ENCODE measurements at places on chromosomes 1 and 21.

- H3K4me3 ChIP-seq = no peak overlapping the region
- H3K36me3 ChIP-seq = no peaks in the 10 kb centered on the region
- H3K27ac ChIP-seq = no peak overlapping the region
- no peaks in the 10 kb centered on the region for H3K4me1 ChIP-seq
These were observed 133.7 kb upstream of the COA6 start for GRCh38 chr1:234239515-234239914.

DNA sequence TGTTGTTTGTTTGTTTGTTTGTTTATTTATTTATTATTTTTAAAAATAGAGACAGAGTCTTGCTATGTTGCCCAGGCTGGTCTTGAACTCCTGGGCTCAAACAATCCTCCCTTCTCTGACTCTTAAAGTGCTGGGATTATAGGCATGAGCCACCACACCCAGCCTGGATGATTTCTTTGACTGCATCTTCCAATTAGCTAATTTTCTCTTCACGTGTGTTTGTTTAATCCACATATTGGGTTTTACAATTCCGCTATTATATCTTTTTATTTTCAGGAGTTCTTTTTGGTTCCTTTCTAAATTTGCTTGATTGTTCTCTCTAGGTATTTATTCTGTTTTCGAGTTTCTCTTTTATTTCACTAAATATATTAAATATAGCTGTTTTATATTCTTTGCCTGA is 19.8 kb downstream of the SH3BGR start:
- H3K36me3 ChIP-seq = no peaks in the 10 kb centered on the region
- no peaks in the 10 kb centered on the region for H3K27me3 ChIP-seq
- no peaks in the 10 kb centered on the region for H3K4me1 ChIP-seq
- H3K4me3 ChIP-seq = no peak overlapping the region
- H3K27ac ChIP-seq = no peak overlapping the region

- H3K27me3 ChIP-seq = no peaks in the 10 kb centered on the region
- no peaks in the 10 kb centered on the region for H3K36me3 ChIP-seq
- no peak overlapping the region for H3K4me3 ChIP-seq
- no peaks in the 10 kb centered on the region for H3K4me1 ChIP-seq
- no peak overlapping the region for H3K27ac ChIP-seq
- no peak for DNase-seq
These were observed 33.5 kb upstream of the CLDN14 start for GRCh38 chr21:36513430-36513829.

GRCh38 chr1:241918879-241919278 is 38.7 kb upstream of the BECN2 start:
- no peaks in the 10 kb centered on the region for H3K36me3 ChIP-seq
- H3K27ac ChIP-seq = no peak overlapping the region
- no peaks in the 10 kb centered on the region for H3K27me3 ChIP-seq
- no peaks in the 10 kb centered on the region for H3K4me1 ChIP-seq

DNA sequence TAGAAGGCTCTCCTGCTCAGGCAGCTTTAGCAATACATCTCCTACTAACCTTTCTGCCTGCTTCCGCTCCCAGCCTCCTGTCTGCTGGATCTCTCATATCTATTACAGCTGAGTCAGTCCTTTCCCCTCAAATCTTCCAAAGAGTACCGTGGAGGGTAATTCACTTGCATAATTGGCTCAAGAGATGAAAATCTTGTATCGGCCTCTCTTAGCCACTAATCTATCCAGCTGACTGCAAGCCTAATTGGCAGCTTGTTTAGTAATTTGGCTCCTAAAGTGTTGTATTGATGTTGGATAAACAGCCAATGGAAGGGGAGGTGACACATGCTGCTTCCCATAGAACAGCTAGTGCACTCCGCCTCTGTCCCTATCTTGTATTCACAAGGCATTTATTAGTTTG is 195.7 kb downstream of the GPATCH2 start:
- no peaks in the 10 kb centered on the region for H3K27me3 ChIP-seq
- H3K4me3 ChIP-seq = no peak overlapping the region
- no peak overlapping the region for H3K27ac ChIP-seq
- no peak for DNase-seq
- H3K36me3 ChIP-seq = peaks cover 19% of the 10 kb centered on the region
- H3K4me1 ChIP-seq = no peaks in the 10 kb centered on the region

DNA sequence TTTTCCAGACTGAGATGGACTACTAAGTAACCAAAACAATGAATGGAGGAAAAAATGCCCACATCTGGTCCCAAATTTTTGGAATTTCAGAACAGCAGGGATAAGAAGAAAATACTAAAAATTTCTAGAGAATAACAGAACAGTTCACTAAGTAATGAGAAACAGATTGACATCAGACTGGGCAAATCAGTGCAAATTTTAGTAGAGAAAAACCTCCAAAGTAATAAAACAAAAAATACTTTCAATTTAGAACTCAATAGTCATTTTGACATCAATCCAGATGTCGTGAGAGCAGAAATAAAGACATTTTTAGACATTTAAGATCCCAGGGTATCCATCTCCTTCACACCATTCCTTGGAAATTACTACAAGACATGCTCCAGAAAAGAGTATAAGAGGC is 39.3 kb downstream of the CRP start:
- H3K4me1 ChIP-seq = no peaks in the 10 kb centered on the region
- H3K27me3 ChIP-seq = no peaks in the 10 kb centered on the region
- no peak overlapping the region for H3K27ac ChIP-seq
- H3K36me3 ChIP-seq = no peaks in the 10 kb centered on the region
- DNase-seq = no peak
- no peak overlapping the region for H3K4me3 ChIP-seq

DNA sequence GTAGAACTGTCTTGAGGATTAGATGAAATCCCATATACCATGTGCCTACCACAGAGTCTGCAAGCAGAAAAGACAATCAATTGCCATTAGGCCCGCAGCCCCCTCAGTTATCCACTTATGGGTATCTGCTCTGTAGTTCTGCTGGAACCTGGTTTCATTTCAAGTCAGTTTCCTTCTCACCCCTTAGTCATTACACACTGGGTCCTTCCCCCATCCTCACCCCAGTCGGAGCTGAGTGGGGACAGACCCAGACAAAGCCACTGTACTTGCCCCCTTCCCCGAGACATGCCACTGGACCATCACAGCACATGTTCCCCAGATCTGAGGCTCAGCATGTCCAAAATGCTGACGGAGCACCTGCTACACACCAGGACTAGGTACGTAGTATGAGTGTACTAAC is 21.2 kb downstream of the PGLYRP3 start:
- H3K4me1 ChIP-seq = no peaks in the 10 kb centered on the region
- no peak overlapping the region for H3K27ac ChIP-seq
- no peaks in the 10 kb centered on the region for H3K36me3 ChIP-seq
- no peaks in the 10 kb centered on the region for H3K27me3 ChIP-seq

GRCh38 chr1:232984577-232985425 is 34.4 kb downstream of the NTPCR start:
- no peak for DNase-seq
- no peaks in the 10 kb centered on the region for H3K27me3 ChIP-seq
- no peaks in the 10 kb centered on the region for H3K4me1 ChIP-seq
- H3K27ac ChIP-seq = no peak overlapping the region
- no peaks in the 10 kb centered on the region for H3K36me3 ChIP-seq

- H3K4me1 ChIP-seq = peaks cover 18% of the 10 kb centered on the region
- DNase-seq = no peak
- H3K27me3 ChIP-seq = no peaks in the 10 kb centered on the region
- peaks cover 70% of the 10 kb centered on the region for H3K36me3 ChIP-seq
- no peak overlapping the region for H3K4me3 ChIP-seq
- peak overlapping the region; percentile 46 for H3K27ac ChIP-seq
These were observed 4.9 kb downstream of the COL6A1 start for GRCh38 chr21:45986316-45987051.

- DNase-seq = no peak
- H3K4me3 ChIP-seq = no peak overlapping the region
- H3K4me1 ChIP-seq = no peaks in the 10 kb centered on the region
- no peak overlapping the region for H3K27ac ChIP-seq
These were observed 587.7 kb downstream of the PTPRU start for GRCh38 chr1:29824025-29824424.

DNA sequence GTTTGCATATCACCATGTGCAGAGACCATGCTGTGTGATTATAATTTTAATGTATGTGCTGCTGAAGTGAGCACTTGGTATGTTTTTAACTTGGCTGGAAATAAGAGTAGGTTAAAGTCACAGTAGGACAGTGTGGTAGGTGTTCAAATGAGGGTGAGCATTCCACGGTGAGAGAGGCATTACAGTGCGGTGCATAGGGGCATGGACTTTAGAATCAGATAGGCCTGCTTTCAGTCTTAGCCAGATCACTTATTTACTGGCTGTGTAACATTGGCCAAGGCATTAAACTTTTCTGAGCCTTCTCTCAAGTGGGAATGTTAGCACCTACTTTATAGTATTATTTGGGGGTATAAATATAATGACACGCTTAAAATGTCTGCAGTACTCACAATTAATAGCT is 43.2 kb downstream of the GIPC2 start:
- no peak overlapping the region for H3K27ac ChIP-seq
- no peaks in the 10 kb centered on the region for H3K36me3 ChIP-seq
- DNase-seq = no peak
- H3K4me1 ChIP-seq = no peaks in the 10 kb centered on the region
- H3K27me3 ChIP-seq = no peaks in the 10 kb centered on the region
- no peak overlapping the region for H3K4me3 ChIP-seq

DNA sequence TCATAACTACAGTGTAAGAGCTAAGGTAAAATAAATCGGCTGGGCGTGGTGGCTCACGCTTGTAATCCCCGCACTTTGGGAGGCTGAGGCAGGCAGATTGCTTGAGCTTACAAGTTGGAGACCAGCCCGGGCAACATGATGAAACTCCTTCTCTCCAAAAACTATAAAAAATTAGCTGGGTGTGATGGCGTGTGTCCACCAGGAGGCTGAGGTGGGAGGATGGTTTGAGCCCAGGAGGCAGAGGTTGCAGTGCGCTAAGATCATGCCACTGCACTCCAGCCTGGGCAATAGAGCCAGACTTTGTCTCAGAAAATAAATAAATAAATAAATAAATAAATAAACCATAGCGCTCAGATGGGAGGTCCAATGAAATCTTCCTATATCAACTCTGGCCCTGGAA is 16.7 kb upstream of the FAM110D start:
- no peaks in the 10 kb centered on the region for H3K4me1 ChIP-seq
- no peaks in the 10 kb centered on the region for H3K36me3 ChIP-seq
- no peak for DNase-seq
- H3K4me3 ChIP-seq = no peak overlapping the region
- H3K27ac ChIP-seq = no peak overlapping the region

DNA sequence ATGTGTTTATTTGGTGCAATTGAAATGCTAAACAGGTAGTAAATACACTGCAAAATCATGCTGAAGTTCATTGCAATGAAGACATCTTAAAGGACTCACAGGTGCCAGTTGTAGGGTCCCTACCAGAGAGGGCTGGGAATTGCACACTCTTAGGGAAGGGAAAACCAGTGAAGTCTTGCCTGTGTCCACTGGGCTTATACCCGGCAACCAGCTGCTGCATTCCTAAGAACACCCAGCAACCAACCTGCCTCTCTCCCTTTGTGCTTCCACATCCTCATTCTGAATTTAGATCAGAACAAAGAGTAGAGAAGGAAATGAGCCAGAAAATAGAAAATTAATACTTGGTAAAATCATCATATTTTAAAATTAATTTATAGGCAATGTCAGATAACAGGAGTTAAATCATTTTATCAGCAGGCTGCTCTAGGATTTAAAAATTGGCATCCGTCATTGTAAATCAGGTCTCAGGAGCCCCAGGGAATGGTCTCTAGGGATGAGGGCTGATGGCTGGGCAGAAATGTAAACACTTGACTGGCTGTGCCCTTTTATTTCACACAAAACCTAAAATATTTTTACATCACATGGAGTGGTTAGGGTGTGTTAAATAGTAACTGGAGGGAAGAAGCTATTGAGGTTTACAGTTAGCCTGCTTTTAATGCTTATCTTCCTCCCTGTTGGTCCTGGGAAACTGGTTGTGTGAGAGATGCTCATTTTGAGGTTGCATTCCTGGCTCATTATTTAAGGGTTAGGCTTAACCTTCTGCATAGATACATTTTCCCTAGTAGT is 31.3 kb downstream of the PTGFRN start:
- no peaks in the 10 kb centered on the region for H3K27me3 ChIP-seq
- no peak overlapping the region for H3K27ac ChIP-seq
- H3K4me3 ChIP-seq = no peak overlapping the region
- no peaks in the 10 kb centered on the region for H3K4me1 ChIP-seq

DNA sequence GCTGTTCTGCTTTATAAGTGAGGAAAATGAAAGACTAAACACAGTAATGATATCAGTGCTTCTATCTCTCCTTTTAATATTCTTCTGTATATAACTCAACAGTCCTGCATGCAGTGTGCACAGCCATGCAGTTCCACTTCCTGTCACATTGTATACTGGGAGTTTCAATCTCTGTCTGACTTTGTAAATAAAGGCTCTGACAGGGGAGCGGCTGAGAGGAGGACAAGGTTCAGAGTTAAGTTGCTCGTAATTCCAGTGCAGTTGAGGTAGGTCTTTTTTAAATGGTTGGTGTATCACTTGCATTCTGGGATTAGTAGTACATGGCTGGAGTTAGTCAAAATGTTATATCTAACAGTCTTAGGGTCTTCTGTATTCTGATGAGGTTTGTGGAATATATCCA is 264.5 kb downstream of the OLFM3 start:
- no peaks in the 10 kb centered on the region for H3K4me1 ChIP-seq
- no peaks in the 10 kb centered on the region for H3K36me3 ChIP-seq
- DNase-seq = no peak
- H3K4me3 ChIP-seq = no peak overlapping the region
- H3K27ac ChIP-seq = no peak overlapping the region

DNA sequence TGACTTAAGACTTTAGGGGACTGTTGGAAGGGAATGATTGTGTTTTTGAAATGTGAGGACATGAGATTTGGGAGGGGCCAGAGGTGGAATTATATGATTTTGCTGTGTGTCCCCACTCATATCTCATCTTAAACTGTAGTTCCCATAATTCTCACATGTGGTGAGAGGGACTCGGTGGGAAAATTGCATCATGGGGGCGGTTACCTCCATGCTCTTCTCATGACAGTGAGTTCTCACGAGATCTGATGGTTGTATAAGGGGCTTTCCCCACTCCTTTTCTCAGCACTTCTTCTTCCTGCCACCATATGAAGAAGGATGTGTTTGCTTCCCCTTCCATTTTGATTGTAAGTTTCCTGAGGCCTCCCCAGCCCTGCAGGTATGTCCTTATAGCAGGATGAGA is 35.0 kb upstream of the SCAF4 start:
- no peaks in the 10 kb centered on the region for H3K4me1 ChIP-seq
- H3K4me3 ChIP-seq = no peak overlapping the region
- DNase-seq = no peak
- no peak overlapping the region for H3K27ac ChIP-seq

DNA sequence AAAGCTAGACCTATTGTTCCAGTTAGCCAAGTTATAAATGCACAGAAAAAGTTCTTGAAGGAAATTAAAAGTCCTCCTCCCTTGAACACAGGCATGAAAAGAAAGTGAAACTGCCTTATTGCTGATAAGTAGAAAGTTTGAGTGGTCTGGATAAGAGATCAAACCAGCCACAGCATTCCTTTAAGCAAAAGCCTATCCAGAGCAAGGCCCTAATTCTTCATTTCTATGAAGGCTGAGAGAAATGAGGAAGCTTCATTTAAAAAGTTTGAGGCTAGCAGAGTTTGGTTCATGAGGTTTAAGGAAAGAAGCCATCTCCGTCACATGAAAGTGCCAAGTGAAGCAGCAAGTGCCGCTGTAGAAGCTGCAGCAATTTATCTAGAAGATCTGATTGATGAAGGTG is 2.7 kb upstream of the SSX2IP start:
- no peak for DNase-seq
- H3K27ac ChIP-seq = no peak overlapping the region
- no peaks in the 10 kb centered on the region for H3K36me3 ChIP-seq
- H3K4me1 ChIP-seq = peaks cover 21% of the 10 kb centered on the region

- H3K27ac ChIP-seq = no peak overlapping the region
- no peak for DNase-seq
- H3K27me3 ChIP-seq = no peaks in the 10 kb centered on the region
- no peaks in the 10 kb centered on the region for H3K36me3 ChIP-seq
- no peaks in the 10 kb centered on the region for H3K4me1 ChIP-seq
These were observed 142.0 kb upstream of the KCNJ15 start for GRCh38 chr21:38114717-38115333.

Measured in ascending aorta (tissue), 2 donors.